ENCODE measurements at places on chromosomes 13 and 19.

GRCh38 chr13:40923867-40924266, 95.2 kb downstream of the ELF1 start:
- no peak for DNase-seq

- no peak for DNase-seq
Observed at GRCh38 chr13:74070065-74070464, 64.1 kb downstream of the KLF12 start.

- DNase-seq, result no peak
Observed at GRCh38 chr19:33515921-33516320, 5.7 kb downstream of the PEPD start.

DNA sequence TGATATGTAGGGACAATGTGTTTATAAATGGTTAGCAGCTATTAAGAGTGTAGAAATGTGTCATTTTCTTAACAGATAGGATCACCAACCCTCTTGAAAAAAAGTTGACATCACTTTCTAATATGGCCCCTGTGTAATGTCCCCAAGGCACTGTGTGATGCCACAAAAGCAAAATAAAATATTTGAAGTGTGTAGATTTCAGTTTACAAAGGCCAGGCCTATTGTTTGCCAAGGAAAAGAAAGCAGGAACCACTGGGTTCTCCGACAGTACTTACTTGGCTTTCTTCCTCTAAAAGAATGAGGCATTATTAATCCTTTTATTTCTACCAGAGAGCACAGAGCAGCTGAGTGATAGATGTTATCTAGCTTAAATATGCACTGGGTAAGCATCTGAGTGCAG, 10.5 kb upstream of the GJA3 start:
- DNase-seq, result no peak

GRCh38 chr13:41434831-41435520, 22.4 kb upstream of the RGCC start:
- no peak for DNase-seq

GRCh38 chr13:62171697-62172096, 756.0 kb upstream of the PCDH20 start:
- DNase-seq, result no peak

DNA sequence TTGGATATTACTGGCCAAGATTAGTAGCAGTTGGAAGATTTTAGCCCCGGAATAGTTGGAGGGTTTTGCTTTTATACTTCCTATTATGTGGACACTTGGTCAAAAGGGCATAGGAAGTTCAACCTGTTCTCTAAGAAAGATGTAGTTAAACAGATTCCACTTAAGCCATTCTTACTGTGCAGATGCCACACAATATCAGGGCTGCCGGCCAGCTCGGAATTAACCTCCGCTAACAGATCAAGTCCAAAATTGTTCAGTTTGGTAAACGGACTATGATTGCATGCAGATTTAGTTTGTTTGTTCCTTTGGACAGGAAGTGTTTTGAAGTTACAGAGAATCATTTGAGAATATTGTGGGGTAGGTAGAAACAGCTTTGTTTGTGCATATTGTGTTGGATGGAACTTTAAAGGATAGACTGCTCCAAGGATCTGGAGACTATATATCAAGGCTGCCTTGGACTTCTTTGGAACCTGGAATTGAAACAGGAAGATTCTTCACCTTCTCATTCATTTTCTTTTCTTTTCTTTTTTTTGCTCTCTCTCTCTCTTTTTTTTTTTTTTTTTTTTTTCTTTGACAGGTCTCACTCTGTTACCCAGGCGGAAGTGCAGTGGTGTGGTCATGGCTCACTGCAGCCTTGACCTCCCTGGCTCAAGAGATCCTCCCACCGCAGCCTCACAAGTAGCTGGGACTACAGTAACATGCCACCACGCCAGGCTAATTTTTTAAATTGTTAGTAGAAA, 5.0 kb upstream of the SPRY2 start:
- DNase-seq, result no peak

DNA sequence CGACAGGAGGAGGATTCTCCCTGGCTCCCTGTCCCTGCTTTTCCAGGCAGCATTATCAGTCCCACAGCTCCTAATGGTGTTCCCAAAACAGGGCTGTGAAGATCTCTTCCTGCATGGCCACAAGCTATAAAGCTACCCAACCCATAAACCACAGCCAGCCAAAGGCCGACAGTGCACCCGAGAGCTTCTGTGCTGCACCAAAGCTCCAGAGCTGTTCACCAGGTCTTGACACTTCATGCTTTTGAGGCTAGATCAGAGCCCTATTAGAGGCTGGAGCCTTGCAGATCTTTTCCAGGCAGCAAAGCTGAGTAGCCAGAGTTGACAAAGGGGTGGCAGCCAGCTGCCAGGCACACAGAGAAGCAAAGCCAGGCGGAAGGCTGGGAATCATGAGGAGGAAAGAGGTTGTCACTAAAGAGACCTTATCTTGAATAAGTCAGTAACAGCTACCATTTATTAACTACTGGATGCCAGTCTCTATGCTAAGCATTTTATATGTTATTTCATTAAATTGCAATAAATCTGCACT, 180.4 kb downstream of the KATNAL1 start:
- no peak for DNase-seq

- no peak for DNase-seq
Observed at GRCh38 chr13:59533561-59534555, 629.9 kb downstream of the DIAPH3 start.

DNA sequence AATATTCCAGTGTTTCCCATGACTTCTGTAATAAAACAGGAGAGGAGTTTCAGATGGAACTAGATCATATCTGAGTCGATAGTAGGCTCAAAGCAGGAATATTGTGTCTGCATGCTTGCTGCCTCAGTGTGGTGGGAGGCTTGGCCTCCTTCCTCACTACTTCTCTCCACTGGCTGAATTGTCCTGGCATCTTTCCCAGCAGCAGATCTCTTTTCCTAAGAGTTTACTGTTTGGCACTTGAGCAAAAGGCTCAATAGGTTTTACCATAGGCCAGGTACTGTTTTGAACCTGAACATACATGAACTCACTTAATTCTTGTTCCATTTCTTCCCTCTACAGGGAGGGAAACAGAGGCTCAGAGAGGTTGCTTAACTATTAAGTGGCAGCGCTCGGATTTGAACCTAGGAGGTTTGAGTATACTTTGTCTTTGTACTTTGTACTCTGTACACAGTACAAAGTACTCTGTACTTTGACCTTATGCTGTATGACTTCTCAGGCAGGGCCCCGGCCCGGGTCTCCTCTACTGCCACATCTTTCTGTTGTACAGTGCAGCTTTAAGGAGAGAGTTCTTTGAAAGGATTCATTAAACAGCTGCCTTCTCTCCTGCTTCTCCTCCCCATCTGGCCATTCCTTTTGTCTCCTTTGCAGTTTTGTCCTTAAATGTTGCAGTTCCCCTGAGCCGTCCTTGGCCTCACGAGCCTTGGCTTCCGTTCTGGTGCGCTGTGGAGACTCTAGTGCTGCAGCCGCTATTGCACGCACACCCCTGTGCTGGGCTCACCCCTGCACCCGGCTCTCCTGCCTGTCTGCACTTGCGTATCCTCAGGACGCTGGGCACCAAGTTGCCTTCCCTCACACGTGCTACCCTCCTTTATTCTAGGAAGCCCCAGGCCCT, 8.1 kb downstream of the B3GLCT start:
- peak; percentile 35 for DNase-seq

DNA sequence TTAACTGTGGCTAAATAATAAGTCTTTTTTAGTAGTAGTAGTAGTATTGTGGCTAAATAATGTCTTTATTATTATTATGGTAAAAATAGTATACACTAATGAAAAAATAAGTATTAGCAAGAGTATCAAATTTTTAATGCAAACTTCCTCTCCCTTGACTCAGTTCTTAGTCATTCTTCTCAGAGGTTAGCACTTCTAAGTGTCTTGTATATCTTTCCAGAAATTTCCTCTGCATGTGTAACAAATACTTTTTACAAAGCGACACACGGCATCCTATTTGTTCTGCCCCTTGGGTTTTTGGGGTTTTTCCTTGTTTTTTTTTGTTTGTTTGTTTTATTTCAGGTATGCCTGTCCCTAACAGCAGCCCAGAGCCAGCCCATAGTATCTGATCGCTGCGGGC, 20.9 kb downstream of the SIN3B start:
- DNase-seq, result no peak

GRCh38 chr13:42762251-42762650, 19.1 kb upstream of the FAM216B start:
- no peak for DNase-seq

- no peak for DNase-seq
Observed at GRCh38 chr19:43664018-43664417, 6.0 kb downstream of the PLAUR start.

- DNase-seq, result no peak
Observed at GRCh38 chr19:33459222-33460090, 62.1 kb downstream of the PEPD start.

- DNase-seq, result peak; percentile 49
Observed at GRCh38 chr13:109785141-109785891, 1.1 kb downstream of the IRS2 start.

DNA sequence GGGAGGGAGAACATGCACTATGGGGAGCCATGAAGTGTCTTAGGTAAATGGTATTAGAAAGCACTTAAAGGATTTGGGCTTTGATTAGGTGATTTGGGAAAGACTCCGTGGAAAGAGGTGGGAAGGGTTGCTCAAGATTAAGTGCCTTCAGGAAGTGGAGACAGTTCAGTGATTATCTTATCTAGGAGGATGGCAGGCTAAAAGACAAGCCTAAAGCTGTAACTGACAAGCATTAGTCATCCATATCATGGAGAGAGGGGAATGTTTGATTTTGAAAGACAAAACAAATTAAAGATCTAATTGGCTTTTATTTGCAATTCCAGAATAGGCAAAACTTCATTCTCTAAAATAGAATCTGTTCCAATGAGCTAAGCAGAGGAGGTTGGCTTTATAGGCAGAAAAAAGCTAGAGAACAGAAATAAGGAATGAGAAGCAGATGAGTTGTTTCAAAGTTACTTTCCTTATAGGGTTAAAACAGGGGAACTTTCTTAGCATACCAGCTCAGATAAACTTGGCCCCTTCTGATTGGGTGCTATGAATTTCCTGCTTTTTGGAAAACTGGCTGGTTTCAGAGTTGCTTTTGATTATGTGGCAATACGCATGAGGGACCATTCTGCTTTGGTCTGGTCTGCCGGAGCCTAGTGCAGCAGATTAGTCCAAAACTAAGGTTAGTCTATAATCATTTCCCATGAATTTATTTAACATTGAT, 1.8 kb upstream of the DIAPH3 start:
- DNase-seq, result no peak

GRCh38 chr19:5154129-5154798, 185.4 kb downstream of the KDM4B start:
- DNase-seq, result no peak

DNA sequence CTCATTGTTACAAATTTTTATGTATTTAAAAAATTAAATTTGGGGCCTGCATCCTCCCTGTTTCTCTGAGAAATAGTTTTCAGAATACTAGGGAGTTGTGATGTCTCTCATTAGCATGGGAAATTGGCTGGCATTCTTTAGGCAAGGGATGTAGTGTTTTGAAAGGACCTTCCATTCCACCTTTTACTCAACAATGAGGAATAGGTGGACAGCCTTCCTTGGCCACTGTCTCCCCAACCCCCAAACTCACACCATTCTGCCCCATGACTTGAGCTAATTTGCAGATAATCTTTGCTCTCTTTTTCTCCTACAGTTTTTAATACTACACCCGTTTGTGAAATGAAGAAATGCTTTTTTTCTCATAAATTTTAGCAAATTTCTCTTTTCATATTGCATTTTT, 244.6 kb upstream of the SPRY2 start:
- no peak for DNase-seq

DNA sequence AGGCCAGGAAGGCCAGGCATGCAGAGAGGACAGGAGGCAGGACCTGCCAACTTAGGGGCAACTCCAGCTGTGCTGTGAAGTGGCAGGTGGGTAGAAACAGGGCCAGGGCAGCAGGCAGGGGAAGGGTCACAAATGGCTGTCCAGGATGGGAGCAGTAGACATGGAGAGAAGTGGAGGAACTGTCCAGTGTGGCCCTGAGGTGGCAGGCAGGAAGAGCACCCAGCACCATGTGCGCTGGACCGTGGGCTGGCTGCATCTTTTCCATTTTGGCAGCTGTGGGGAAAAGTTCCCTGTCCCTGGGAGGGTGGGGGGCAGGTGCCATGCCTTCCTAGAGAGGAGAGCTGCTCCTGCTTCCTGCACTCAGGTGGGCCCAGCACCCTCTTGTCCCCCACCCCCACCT, 13.8 kb downstream of the DEDD2 start:
- no peak for DNase-seq

GRCh38 chr19:42198676-42199439, 18.6 kb downstream of the DEDD2 start:
- peak; percentile 17 for DNase-seq

GRCh38 chr19:16458391-16459341, 13.1 kb downstream of the EPS15L1 start:
- DNase-seq, result no peak

- no peak for DNase-seq
Observed at GRCh38 chr13:44068737-44069136, 189.0 kb downstream of the LACC1 start.

DNA sequence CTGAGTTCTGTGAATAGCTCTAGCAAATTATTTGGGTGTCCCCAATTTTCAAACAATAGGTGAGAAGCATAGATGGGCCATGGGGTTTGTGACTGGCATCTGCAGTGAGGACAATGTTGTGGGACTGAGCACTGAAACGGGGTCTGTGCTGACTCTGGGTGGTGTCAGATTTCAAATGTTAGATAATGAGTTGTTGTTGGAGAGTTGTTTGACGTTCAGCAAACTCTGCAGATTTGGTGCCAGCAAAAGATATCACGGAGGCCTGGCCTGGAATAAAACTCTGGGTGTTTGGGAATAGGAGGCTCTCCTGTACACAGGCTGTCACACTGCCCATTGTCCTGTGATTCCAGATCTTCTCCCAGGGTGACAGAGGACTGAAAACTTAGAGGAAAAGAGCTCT, 2.9 kb downstream of the ZNF90 start:
- no peak for DNase-seq

DNA sequence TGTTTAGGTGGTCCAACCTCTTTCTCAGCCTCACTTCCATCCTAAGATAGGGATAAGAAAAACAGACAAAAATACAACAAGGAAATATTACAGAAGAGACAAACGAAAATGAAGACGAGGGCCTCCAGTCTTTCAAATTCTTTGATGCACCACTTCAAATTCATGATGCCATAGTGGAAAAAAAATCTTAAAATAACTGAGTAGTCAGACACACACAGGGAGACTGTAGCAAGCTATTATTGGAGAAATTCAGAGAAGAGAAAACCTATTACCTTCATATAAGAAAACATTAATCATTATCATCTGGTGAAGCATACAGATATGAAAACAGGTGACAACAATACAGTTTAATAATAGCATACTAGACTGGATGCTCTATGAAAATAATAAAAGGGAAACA, 548.2 kb downstream of the KCTD12 start:
- no peak for DNase-seq

GRCh38 chr13:79527698-79528097, 46.7 kb downstream of the NDFIP2 start:
- DNase-seq, result no peak

DNA sequence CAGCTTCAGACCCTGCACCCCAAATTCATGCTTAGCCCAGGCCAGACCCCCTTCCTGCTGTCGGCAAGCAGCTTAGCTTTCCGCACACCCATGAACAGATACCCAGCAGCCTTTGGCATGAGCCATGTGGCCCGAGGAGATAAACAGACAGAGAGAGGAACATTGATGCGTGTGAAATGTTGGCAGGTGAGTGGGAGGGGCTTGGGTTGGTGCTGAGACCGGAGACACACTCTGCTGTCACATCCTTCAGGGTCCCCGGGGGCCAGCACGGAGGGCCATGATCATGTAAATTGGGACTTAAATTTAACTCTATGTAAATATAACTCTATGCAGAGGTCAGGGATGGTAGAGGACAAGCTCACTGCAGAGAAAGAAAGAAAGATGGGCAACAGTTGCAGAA, 1.5 kb downstream of the CD22 start:
- DNase-seq, result no peak

Data from head of caudate nucleus (tissue), 42 donors.